Islet precursor cell (in vitro differentiated cells): ENCODE measurements at places on chromosomes 12 and 14.

- DNase-seq, result no peak
Measured at GRCh38 chr12:125228519-125229260, 163.5 kb downstream of the AACS start.

GRCh38 chr14:74510959-74511409 lies 17.4 kb downstream of the ISCA2 start:
- DNase-seq, result no peak

DNA sequence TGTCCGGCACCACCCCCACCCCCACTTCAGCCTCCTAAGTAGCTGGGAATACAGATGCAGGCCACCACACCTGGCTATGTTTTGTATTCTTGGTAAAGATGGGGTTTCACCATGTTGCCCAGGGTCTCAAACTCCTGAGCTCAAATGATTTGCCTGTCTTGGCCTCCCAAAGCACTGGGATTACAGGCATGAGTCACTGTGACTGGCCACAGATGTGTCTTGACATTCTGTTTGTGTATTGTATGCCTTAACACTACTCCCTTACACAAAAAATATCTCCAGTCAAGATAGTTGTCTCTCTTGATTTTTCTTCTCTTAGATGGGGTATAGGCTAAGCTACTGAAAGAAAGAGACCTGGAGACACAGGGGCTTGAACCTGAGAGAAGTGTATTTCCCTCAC lies 17.6 kb downstream of the CLEC14A start:
- DNase-seq, result no peak

GRCh38 chr14:37399517-37399916 lies 195.5 kb downstream of the FOXA1 start:
- no peak for DNase-seq

GRCh38 chr12:121003650-121004049 lies 12.6 kb downstream of the C12orf43 start:
- DNase-seq, result peak; percentile 70

GRCh38 chr14:45891417-45892080 lies 638.5 kb upstream of the MIS18BP1 start:
- peak; percentile 67 for DNase-seq

- no peak for DNase-seq
Measured at GRCh38 chr12:53340398-53340797, 4.2 kb upstream of the SP7 start.

DNA sequence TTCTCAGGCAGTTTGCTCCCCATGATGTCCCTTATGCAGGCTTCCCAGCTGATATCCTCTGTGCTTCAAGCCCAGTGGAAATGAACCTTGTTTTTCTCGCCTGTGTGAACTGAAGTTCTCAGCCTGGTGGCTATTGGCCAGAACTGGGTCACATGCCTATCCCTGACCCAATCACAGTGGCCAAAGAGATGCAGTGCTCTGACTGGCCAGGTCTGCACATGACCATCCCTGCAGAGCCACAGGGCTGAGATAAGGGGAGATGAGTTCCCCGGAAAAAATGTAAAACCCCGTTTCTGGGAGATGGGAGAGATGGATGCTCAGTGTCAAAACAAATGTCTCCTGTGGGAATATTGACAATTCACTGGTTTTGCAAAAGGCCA lies 34.7 kb upstream of the FZD10 start:
- DNase-seq, result no peak

GRCh38 chr14:24612196-24612595 lies 2.7 kb upstream of the GZMH start:
- no peak for DNase-seq

GRCh38 chr14:56199982-56200577 lies 81.9 kb downstream of the PELI2 start:
- no peak for DNase-seq

GRCh38 chr12:11171969-11172675 lies 1.1 kb downstream of the SMIM10L1 start:
- DNase-seq, result no peak

DNA sequence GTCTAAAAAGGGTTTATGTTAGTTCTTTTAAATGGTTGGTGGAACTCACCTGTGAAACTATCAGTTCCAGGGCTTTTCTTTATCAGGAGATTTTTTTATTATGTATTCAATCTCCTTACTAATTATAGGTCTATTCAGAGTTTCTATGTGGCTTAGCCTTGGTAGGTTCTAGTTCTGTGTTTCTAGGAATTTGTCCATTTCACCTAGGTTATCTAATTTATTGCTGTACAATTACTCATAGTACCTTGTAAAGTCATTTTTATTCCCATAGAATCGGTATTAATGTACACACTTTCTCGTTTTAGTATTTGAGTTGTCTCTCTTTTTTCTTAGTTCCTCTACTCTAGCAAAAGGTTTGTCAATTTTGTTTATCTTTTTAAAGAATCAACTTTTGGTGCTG lies 59.0 kb downstream of the BORCS5 start:
- DNase-seq, result no peak

DNA sequence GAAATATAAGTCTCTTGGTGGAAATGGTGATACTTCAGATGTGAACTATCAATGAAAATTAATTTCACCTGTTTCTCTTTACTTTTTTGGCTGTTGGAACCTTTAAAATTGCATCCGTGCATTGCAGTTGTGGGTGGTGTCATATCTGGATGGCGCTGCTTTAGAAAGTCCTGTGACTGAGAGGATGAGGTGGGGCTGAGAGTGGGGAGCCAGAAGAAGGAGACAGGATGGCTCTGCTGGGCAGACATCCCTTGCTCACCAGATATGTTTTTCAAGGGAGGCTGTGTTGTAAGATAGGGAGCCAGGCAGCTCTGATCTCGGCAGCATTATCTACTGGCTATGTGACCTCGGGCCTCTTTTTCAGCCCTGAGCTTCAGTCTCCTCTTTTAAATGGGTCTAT lies 12.7 kb downstream of the ASB2 start:
- DNase-seq, result no peak

DNA sequence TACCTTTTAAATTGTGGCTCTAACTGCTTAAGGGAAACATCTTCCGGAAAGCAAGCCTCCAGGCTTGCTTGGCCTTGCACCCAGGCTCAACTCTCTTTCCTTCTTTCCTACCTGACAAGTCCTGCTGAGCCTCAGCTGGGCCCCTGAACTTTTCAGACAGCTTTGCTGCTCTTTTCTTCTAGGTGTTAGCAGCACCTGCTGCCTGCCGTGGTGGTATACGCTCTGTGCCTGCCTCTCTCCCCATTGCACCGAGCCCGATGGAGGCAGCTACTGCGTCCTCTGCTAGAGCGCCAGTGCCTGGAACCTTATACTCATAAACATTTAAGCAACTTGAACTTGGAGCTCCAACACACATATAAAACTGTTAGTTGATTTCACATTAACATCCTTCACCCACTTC lies 195.7 kb downstream of the ANO6 start:
- no peak for DNase-seq

DNA sequence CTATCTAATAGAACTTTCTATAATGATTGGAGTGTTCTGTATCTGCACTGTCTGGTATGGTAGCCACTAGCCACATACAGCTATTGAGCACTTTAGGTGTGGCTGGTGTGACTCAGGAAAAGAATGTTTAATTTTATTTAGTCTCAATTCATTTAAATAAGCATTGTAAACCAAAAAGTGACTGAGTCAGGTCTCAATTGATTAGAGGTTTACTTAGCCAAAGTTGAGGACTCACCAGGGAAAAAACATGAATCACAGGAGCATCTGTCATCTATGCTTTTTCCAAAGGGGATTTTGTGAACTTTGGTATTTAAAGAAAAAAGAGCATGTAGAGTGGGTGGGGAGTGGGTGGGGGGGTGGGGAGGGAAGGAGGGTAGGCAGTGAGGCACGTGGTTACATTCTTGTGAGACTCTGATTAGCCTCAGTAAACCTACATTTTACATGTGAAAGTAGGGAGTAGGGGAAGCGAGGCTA lies 473.1 kb downstream of the ATP23 start:
- no peak for DNase-seq

GRCh38 chr12:79737875-79738718 lies 47.3 kb upstream of the PAWR start:
- no peak for DNase-seq

GRCh38 chr14:32608857-32609256 lies 279.8 kb downstream of the AKAP6 start:
- no peak for DNase-seq

GRCh38 chr14:37143475-37143874 lies 28.9 kb downstream of the SLC25A21 start:
- DNase-seq, result no peak

DNA sequence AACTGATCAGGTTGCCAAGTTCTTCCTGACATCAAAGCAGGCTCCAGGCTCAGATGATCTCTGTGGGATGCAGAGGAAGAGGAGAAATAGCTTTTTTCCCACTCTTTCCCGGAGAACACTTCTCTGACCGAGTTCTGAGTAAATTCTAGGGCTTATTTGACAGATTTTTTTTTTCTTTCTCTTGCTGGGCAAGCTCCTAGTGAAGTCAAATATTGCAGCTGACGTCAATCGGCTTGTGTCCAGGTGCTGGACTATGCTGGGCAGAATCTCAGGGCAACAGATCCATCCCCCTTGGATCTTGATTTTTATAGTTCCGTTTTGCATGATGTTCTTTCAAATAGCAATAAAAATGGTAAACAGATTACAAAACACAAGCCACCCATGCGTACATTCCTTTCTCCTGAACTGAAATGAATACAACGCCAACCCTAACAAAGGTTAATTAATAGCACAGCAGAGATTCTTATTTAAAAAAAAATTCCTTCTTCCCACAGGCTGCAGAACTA lies 182.2 kb downstream of the NOVA1 start:
- no peak for DNase-seq

DNA sequence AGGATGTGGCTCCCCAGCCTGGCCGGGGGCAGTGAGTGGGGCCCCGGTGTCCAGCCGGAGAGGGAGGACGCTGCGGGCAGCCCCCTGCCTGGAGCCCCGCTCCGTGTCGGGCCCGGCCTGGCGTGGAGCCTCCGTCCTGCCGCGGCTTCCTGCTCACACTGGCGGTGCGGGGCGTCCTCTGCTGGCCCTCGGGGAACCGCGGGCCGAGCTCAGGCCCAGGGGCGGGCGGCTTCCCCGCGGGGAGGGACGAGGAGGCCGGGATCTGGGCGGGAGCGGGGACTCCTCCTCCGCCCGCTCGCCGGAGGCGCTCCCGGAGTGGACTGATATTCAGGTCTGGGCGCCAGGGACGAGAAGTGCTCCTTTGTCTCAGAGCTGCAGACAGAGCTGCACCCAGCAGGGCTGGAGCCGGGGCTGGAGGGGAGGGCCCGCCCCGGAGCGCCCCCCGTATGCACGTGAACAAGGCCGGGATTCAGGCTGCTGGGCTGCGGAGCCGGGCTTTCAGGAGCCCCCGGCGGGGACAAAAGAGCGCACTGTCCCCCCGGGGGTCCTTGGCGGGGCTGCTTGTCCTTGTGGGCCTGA lies 2.2 kb downstream of the MMP17 start:
- peak; percentile 98 for DNase-seq

DNA sequence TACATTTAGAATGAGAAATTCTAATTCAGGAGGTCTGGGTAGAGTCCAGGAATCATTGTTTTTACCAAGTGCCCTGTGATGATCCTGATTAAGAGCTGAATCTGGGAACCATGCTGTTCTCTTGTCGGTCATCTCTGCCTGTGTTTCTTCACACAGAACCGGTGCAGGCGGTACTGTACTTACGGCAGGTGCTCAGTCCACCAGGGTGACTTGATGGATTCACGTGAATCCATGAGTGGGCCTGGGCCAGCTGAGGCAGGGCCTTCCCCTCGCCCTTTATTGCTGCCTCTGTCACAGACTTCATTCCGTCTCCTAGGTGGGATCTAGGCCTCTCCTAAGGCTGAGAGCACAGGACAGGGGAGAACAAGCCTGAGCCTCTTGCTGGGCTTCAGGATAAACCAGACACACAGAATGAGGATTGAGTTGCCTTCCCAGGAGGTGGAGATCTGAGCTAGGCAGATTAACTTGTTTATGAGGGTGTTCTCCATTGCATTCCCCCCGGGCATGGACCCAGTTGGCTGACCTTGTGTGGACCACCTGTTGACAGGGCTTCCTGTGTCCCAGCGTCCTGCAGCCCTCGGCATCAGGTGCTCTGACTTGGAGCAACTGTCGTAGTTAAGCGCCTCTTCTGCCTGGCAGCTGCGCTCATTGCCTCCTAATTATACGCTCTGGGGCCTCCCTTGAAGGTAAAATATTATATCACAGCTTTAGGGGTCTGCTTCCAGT lies 42.1 kb downstream of the B4GALNT3 start:
- DNase-seq, result peak; percentile 58

DNA sequence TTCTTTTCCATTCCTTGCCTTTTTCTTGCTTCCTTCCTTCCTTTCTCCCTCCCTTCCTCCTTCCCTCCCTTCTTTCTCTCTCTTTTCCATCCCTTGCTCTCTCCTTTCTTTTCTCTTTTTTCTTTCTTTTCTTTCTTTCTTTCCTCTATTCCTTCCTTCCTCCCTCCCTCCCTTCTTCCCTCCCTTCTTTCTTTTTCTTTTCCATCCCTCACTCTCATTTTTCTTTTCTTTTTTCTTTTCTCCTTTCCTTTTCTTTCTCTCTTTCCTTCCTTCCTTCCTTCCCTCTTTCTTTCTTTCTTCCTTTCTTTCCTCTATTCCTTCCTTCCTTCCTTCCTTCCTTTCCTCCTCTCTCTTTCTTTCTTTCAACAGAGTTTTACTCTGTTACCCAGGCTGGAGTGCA lies 35.1 kb upstream of the PPP4R3A start:
- no peak for DNase-seq

DNA sequence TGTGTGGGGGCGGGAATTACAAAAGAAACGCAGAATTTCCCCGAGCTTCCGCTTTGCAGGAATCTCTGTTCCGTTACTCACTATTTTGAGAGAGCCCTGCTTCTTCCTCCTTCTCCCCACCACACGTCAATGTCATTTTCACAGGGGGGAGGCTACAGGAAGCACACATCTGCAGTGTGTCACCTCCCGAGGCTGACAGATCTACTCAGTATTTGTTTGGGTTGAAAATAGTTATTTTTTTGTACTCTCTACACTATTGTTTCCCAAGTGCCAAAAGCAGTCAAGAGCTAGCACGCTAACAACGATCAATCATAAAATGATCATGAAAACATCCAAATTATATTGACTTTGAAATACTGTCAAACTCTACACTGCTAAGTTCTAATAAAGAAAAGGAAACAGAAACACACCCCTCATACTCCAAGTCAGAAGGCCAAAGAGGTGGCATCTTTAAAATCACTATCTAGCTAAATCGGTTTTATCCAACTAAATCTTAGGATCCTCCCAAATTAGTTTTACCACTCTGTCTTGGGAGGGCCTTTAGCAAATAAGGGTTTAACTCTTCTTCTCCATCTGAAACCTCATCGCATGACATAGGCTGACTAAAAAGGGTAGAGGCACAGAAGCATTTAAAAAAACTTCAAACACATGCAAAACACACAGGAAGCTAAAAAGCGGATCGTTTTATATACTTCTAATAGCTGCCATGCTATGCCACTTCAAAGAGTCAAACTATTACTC lies 51.8 kb downstream of the FOXN3 start:
- no peak for DNase-seq

DNA sequence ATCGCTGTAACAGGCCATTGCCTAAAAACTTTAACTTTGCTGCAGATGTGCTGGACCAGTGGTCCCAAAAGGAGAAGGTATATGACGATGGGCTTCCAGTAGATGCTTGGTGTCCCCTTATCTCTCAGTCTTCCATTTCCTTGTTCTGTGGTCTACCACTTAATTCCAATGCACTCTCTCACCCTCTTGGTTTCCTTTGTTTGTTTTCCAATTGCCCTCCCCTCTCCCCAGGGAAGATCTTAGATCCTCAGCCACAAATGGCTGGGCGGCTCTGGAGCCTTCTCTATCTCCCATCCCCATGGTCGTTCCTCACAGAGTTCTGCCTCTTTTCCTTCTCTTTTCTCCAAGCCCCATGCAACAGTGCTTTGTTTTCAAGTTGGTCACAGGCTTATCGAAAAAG lies 584 bp downstream of the ACSM4 start:
- no peak for DNase-seq
